ENCODE measurements at places on chromosomes 12 and 14. TPM values are rescaled to one million over a fixed set of nuclear protein-coding genes. Genes with fewer than 3 reads are reported as not detected.

DNA sequence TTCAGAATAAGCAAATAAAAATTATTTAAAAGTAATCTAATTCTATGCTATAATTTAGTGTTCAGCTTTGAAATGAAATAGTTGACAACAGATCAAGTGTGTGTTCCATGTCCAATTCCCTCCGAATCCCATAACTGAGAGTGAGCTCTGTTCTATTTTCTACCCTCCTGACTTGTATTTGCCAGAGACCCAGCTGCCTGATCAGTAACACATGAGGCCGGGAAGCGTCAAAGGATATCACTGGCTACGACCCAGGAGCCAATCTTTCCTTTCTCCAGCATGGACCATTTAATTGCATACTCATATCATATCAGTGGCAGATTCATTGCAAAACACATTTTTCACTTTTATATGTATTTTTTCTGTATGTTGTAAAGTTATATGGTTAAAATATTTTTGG, 108.8 kb upstream of the TSPAN8 start:
- DNase-seq = no peak

DNA sequence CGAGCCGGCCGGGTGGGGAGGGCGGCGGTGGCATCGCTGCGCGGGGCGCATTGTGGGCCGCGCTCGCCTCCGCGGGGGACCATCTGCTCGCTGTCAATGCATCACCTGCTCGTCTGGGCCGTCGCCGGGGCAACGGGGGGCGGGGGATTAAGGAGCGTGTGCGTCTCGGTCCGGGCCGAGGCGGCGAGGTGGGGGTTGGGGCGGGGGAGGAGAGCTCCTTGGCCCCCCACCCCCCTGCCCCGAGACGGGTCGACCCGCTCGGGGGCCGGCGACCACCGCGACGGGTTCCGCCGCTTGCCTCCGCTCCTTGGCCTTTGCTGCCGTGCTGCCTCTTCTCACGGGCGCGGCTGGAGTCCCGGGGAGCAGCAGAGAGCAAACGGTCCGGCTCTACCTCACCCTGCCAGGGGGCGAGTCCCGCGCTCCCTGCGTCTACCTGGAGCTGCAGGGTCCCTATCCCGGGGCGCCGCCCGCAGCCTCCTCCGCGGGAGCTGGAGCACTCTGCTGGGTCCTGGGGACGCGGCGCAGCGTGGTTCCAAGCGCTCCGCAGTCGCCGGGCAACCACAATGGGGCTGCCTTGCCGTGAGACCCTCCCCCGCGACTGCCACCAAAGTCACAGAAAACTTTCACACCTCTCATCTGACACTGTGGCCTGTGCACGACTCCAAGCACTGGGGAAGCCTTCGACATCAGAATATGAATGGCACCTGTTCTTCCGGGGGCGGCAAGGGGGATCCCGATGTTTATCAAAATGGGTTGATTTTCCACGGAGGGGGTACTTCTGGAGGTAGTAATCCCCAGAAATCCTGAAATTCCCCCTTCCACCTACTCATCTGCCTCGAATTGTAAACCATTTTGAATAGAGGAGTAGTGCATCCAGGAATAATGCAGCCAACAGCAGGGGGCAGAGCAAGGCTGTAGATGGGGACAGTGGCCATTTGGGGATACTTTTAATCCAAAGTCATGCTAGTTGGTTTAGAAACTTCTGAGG, at the start of gene C12orf42:
TSS of gene C12orf42 (minus strand) at position 500 of the 988 bp plus-strand sequence. CDS start 17,542 bp downstream, outside the sequence.
- DNase-seq = peak; percentile 7

GRCh38 chr12:785706-786105, 33.3 kb downstream of the WNK1 start:
- DNase-seq = no peak

- DNase-seq = no peak
Measured at GRCh38 chr14:94016446-94016976, 9.6 kb upstream of the OTUB2 start.

DNA sequence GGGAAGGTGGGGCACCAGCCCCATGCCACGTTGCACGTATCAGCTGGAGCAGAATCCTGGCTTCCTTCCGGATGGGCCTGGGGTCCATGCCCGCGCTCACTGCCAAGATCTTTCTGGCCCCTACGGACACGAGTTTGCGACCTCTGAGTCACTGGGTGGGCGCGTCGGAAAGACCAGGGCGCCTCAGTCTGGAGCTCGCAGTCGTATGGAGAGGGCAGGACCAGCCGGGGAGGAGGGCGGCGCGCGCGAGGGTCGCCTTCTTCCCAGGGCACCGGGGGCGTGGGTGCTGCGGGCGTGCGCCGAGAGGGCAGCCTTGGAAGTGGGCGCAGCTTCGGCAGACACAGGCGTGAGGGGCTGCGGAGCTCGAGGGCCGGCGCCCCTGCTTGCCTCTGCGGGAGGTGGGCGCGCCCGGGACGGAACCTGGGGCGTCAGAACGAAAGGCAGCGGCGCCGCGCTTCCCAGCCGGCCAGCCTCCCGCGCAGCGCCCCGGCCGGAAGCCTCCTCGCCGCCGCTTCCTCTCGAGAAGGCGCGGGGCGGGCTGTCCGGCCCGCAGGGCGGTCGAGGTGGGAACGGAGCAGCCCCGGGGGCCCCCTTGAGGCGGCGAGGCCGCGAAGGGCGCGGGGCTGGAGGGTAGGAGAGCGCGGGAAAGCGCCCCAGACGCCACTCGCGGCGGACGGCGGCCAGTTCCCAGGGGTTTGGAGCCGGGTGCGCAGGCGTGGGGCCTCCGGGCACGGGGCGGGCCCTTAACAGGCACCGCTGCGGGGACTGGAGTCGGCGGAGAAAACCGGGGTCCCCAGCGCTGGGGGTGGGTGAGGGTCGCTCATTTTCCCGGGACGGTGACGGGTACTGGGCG, at the start of gene ARL6IP4:
TSS of gene ARL6IP4 (plus strand) at position 499 of the 853 bp plus-strand sequence. CDS start 459 bp downstream, outside the sequence.
- DNase-seq = peak; percentile 78

Gene OR5AU1
- total RNA-seq = not detected
